ENCODE measurements at places on chromosomes 2 and 18.

DNA sequence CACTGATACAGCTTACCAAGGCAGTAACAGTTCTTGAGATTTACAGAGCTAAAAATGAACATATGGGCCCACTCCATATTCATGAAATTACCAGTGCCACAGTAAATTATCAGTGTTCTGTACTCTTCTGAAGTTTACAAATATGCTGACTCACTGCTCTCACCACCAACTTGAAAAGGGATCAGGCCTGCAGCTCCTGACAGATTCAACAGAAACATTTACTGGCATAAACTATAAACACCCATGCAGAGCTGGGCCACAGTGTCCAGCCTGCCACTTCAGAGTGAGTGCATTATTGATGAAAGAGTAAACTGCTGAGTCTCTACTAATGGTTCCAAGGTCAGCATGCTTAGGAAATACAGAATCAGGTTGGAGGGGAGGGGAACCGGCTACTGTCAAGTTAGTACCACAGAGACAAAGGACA, 83.1 kb downstream of the FARSB start:
- DNase-seq = peak; percentile 56

GRCh38 chr2:86788165-86788564, 2.5 kb downstream of the CD8A start:
- no peak for DNase-seq

DNA sequence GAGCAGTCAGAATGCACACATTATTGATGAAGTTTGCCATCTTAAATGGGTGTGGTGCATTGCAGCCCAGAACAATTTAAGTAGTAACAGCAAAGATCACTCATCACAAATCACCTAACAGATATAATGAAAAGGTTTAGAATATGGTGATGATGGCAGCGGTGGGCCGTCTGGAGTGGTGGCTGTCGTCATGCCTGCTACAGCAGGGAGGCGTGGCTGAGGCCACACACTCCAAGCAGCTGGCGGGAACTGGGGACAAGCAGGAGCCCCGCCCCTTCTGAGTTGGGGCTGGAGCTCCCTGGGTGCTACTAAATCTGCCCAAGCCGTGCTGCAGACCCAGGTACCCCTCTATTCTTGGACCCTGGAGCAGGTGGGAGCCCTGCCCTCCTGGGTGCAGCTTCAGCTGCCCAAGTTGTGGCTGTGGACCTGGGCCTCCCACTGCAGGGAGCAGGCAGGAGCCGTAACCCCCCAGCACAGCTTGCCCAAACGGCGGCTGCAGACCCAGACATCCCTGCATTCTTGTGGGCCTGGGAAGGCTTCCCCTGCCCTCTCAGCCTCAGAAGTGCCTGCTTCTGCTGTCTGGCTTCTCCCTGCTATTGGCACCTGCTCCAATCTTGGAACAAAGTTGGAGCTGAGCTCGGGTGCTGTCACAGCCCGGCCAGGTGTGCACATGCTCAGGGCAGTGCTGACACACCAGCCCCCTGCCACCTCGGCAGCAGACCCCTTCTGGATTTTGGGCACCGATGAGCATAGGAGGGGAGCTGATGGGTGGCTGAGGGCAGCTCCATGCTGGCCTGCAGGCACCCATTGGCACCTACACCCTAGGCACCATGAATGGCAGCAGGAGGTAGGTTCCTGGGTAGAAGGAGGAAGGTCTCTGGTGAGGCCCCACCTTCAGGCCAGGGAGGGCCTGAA, 149.3 kb downstream of the EHBP1 start:
- DNase-seq = no peak

GRCh38 chr2:200479692-200480265, 30.1 kb downstream of the KCTD18 start:
- DNase-seq = no peak

- peak; percentile 58 for DNase-seq
Measured at GRCh38 chr2:54967269-54967668, 83.0 kb downstream of the RTN4 start.

GRCh38 chr2:187525163-187525900, 28.9 kb downstream of the TFPI start:
- DNase-seq = no peak
